ENCODE measurements at places on chromosomes 16 and 17. TPM values are rescaled to one million over a fixed set of nuclear protein-coding genes. Genes with fewer than 3 reads are reported as not detected.

GRCh38 chr16:89014403-89015230, 37.6 kb upstream of the CBFA2T3 start:
- no peak for DNase-seq

DNA sequence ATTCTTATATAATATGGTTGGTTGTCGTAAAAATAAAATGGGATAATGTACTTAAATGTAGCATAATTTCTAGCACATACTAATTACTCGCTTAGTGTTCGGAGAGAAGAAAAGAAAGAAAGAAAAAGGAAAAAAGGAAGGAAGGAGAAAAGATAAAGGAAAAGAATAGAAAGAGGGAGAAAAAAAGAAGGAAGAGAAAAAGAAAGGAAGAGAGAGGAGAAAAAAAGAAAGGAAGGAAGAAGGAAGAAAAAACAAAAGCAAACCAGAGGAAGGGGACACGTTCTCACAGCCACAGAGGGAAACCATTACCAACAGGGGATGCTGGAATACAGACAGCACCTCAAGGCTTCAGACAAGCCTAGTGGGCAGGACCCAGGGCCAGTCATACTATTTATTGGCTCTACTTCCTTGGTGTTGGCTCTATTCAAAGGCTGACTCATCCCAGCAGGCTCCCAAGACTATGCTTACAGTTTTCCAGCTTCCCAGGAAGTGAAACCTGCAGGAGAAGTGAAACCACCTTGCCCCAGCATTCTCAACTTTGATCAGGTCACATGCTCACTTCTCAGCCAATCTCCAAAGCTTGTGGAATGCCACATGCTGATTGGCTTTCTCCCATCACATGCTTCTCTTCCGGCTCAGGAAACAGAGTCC, 273.5 kb upstream of the IRX5 start:
- no peak for DNase-seq

PLLP gene
- total RNA-seq = 3.4 TPM

- no peak for DNase-seq
Observed at GRCh38 chr16:49750341-49751000, 105.4 kb downstream of the ZNF423 start.

- DNase-seq = no peak
Observed at GRCh38 chr16:86455116-86455515, 55.2 kb upstream of the FOXF1 start.

GRCh38 chr16:797120-797420, 3.5 kb downstream of the GNG13 start:
- DNase-seq = peak; percentile 74

LRRC37A gene
- 0.78 TPM for total RNA-seq

- no peak for DNase-seq
Observed at GRCh38 chr17:65434251-65434650, 127.2 kb downstream of the AXIN2 start.

GRCh38 chr16:66309-67182, 5.9 kb downstream of the RHBDF1 start:
- DNase-seq = no peak

DNA sequence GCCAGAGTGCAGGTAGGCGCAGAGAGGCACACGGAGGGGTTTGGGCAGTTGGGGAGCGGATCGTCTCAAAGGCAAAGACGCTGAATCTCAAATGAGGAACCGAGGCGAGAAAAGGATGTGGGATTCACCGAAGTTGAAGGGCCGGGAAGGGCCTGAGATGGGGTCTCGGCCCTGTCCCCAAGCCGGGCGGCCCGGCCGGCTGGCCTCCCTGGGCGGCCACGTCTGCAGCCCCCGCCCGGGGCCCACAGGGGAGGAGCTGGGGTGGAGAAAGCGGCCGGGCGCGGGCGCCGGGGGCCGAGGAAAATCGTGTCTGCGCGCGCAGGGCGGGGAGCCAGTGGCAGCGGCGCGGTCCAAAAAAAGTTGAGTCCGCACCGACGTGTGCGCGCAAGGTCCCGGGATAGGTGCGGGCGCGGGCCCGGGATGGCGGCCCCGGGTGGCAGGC, 458 bp downstream of the SLC12A4 start:
- DNase-seq = peak; percentile 38

GRCh38 chr17:82065638-82066303, at the start of gene DUS1L:
TSS of gene DUS1L (minus strand) at chr17:82065804. CDS start at chr17:82065059, 745 bp downstream.
- DNase-seq = peak; percentile 60

NOG gene
- 1.1 TPM for total RNA-seq

DNA sequence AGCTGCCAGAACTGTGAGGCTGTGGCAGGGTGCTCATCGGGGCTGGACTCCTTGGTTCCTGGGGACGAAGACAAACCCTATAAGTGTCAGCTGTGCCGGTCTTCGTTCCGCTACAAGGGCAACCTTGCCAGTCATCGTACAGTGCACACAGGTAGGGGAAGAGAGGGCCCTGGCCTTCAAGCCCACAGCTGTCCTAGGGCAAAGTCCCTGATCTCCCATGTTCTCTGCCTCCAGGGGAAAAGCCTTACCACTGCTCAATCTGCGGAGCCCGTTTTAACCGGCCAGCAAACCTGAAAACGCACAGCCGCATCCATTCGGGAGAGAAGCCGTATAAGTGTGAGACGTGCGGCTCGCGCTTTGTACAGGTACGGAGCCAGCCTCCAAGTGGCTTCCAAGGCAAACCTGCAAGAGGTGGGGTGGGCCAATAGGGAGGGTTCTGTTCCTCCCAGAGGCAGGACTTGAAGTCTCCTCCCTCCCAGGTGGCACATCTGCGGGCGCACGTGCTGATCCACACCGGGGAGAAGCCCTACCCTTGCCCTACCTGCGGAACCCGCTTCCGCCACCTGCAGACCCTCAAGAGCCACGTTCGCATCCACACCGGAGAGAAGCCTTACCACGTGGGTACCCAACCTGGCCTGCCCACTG, 3.7 kb downstream of the BCL6B start:
- DNase-seq = no peak

- DNase-seq = no peak
Observed at GRCh38 chr17:35807371-35808144, 1.7 kb upstream of the TAF15 start.

SLC6A2 gene
- 0.20 TPM for total RNA-seq
